SJCRH30 (cell line): ENCODE measurements at places on chromosomes 1 and 21. TPM values are rescaled to one million over a fixed set of nuclear protein-coding genes. Genes with fewer than 3 reads are reported as not detected.

DNA sequence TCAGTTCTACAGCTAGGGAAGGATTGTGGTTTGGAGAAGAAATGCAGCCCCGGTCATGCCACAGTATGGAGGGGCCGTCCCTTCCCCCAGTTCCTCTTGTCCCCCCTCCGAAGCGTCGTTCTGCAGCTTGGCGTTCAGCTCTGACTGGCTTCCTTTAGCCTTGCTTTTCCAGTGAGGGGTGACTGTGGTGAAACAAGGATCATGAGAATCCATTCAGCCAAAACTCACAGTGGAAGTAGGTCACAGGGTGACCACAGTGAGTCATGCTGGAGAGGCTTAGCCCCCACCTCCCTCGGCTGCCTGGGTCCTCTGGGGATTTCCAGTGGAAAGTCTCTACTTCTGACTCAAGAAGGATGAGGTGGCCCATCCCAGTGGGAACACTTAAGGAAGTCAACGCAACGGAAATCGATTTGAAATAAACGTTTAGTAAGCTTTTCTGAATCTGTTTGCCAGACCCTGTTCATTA, 37.3 kb upstream of the COL6A2 start:
- no peak overlapping the region for H3K27ac ChIP-seq
- H3K4me3 ChIP-seq, result no peak overlapping the region
- H3K4me1 ChIP-seq, result no peaks in the 10 kb centered on the region
- no peaks in the 10 kb centered on the region for H3K27me3 ChIP-seq
- no peaks in the 10 kb centered on the region for H3K36me3 ChIP-seq

DNA sequence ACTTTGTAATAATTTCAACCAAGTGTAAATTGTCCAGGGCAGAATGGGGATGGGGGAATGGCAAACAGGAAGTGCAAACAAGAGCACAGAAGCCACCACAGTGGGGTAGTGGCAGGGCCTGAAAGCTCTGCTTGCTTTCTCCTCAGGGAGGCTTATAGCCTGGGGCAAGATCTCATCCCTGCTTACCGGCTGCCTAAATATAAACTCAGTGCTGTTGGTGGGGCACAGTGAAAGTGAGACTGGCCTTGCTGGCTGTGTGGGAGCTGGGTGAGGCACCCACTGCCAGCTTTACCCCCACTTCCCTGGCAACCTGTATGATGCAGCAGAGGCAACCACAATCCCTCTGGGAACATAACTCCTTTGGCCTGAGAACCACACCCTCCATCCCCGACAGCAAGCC, 15.2 kb downstream of the STYXL2 start:
- H3K4me1 ChIP-seq, result peaks cover 17% of the 10 kb centered on the region
- no peak overlapping the region for H3K4me3 ChIP-seq
- H3K27me3 ChIP-seq, result no peaks in the 10 kb centered on the region
- DNase-seq, result peak; percentile 15
- no peak overlapping the region for H3K27ac ChIP-seq

DNA sequence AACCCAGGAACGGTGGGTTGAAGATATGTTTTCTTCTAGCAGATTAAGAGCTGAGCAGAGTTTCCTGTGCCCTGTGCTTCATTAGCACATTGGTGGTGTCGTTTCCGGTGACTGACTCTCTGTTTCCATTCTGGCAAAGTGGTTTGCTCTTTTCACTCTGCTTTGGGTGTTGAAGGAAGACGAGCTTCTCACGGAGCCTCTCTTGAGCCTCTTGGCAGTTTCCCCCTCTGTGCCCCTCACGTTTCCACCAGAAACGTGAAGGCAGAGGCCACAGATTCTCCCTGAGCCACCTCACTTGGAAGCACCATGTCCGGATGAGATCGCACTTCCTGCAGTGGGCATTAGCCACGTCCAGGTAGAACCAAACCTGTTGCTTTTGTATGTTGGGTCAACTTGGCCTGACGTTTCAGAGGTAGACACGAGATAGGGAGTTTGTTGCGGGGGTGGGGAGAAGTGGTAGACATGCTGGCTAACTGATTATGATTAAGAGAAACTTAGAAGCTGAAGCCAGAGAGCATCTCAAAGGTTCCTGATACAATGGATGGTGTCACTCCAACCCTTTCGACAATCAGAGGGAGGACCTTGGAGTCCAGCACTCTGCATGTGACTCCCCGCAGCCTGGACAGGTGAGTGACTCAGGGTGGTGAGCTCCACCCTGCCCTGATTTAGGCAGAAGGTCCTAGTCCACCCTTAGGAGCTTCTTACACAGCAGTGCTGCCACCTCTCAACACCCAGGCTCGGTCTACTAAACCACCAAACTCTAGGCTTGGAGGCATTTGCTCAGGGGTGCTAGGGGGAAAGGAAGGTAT, at the start of gene LAX1:
LAX1 (plus strand) TSS at position 155 of the 809 bp plus-strand sequence; CDS start at position 538, 383 bp downstream.
- no peak within 1 kb of the TSS for H3K4me3 ChIP-seq
- no peaks in the 10 kb centered on the region for H3K4me1 ChIP-seq
- H3K27me3 ChIP-seq, result no peaks in the 10 kb centered on the region; the same call in 1 of the 2 replicates
- DNase-seq, result no peak

KCNA2 gene
- not detected in 2 replicates for total RNA-seq

FCMR gene
- not detected in 2 replicates for total RNA-seq

TRIM45 gene
- total RNA-seq, result 15.9 and 16.1 TPM in 2 replicates
